ENCODE measurements at places on chromosomes 16 and 17. TPM values are rescaled to one million over a fixed set of nuclear protein-coding genes. Genes with fewer than 3 reads are reported as not detected.

GRCh38 chr16:29710227-29711219 is 31.5 kb downstream of the QPRT start:
- DNase-seq: peak; percentile 63

GRCh38 chr17:65193716-65194293 is 56.6 kb downstream of the RGS9 start:
- peak; percentile 69 for DNase-seq

- no peak for DNase-seq
Measured at GRCh38 chr17:41369713-41370112, at the start of gene KRT33B. TSS of gene KRT33B (minus strand) at chr17:41369813. CDS start at chr17:41369750, 63 bp downstream.

- DNase-seq: peak; percentile 70
Measured at GRCh38 chr17:29807520-29808361, 122.3 kb downstream of the SSH2 start.

DNA sequence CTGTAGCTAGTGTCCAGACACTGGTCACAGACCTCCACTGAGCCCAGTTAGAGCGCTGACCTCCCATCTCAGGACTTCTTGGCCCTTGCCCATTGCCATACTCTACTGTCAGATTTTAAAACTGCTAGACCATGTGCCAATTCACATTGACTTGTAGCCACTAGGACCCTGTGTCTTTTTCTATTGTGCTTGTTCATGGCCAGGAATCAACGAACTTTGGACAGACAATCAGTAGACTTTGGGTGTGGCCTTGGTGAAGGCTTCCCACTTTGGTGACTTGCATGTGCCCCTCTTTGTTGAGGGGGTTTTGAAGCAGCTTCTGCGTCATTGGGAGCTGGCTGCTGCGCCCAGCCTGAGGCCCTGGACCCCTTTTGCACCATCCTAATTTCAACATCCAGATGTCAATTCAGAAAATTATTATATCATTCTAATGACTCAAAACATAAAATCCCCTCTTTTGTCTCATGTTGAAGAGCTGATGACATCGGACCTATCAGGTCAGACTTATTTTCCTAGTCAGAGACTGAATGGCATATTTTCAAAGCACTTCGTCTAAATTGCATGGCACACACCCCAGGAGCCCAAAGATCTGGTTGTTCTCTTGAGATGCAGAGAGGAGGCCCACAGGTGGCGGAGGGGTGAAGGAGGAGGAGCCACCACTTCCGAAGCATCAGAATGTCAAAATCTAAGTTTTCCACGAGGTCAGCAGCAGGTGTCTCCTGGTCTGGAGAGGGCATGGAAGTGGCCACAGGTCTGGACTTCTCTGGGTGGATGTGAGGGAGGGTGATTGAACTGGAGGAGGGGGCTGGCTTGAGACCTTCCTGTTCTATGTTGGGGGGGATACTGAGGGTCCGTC is 93.4 kb upstream of the CBX4 start:
- DNase-seq: no peak

Gene TGFB1I1
- 8.6 TPM for total RNA-seq

DNA sequence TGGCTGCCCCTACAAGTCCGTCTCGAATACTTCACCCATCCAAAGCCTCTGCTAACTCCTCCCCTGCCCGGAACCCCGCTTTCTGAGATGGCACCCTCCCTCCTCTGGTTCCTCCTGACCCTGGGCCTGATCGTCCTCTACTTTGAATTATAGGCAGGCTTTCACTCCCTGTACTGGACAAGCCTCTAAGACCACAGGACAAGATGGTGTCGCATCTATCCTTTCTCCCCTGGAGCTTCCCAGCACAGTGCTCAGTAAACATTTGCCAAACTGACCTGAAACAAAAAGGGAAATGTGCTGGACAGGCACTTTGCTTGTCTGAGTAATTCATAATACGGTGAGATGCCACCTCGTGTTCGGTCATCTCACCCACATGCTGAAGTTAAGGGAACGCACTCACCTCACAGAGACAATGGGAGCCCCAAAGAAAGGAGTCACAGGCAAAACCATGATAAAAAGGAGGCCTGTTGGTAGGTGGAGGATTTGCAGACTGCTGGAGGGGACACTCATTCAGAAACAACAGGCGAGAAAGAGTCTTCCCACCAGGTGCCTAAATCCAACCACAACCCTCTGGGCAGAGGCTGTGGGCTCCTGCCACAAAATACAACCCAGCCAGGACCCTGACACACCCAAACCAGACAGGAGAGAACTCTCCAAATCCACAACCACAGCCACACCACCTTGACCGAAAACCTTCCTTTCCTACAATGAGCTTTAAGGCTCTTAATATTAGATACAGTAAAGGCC is 28.2 kb downstream of the SNN start:
- DNase-seq: no peak

- no peak for DNase-seq
Measured at GRCh38 chr16:28597692-28598261, 927 bp upstream of the SULT1A2 start.

- no peak for DNase-seq
Measured at GRCh38 chr16:72876221-72876620, 171.7 kb downstream of the ZFHX3 start.

GRCh38 chr17:61461967-61462718 is 9.9 kb downstream of the TBX4 start:
- DNase-seq: no peak

GRCh38 chr16:19482291-19482690 is 39.6 kb downstream of the GDE1 start:
- no peak for DNase-seq

Gene OVCA2
- total RNA-seq: 47.3 TPM

Gene MAPT
- total RNA-seq: 3.5 TPM

- DNase-seq: no peak
Measured at GRCh38 chr16:84823484-84823883, 3.7 kb downstream of the CRISPLD2 start.

GRCh38 chr17:82799591-82799990 is 40.2 kb downstream of the ZNF750 start:
- no peak for DNase-seq

Gene KRTAP9-8
- not detected for total RNA-seq

DNA sequence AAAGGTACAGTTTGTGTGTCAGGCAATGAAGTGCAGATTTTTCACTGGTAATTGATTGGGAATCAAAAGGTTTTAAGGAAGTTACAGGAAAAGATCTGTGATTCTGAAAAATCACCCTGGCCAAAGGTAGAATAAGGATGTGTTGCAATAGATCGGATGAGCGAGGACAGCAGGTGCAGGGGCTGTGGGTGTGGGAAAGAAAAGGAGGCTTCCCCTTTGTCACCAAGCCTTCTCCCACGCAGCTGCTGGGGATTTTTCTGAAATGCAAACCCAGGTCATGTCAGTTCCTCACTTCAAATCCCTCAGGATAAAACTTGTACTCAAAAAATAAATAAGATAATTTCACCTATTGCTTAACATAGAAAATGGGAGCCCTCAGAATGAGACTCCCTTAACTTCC is 47.9 kb upstream of the ARHGAP17 start:
- DNase-seq: no peak

DNA sequence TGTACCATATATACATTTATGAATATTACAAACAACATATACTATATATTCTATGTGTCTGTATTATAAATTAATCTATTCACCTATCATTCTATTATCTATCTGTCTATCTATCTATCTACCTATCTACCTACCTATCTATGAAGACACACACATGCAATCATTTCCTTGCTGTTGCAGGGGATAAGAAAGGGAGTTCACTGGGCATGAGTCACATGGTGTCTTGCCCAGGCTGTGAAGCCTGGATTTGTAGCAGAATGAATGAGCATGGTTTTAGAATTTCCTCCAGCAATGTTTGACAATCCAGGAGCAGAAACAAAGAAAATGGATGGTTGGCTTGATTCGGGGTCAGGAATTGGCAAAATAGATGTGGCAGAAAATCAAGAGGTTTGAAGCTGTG is 23.2 kb upstream of the FAM20A start:
- DNase-seq: no peak

DNA sequence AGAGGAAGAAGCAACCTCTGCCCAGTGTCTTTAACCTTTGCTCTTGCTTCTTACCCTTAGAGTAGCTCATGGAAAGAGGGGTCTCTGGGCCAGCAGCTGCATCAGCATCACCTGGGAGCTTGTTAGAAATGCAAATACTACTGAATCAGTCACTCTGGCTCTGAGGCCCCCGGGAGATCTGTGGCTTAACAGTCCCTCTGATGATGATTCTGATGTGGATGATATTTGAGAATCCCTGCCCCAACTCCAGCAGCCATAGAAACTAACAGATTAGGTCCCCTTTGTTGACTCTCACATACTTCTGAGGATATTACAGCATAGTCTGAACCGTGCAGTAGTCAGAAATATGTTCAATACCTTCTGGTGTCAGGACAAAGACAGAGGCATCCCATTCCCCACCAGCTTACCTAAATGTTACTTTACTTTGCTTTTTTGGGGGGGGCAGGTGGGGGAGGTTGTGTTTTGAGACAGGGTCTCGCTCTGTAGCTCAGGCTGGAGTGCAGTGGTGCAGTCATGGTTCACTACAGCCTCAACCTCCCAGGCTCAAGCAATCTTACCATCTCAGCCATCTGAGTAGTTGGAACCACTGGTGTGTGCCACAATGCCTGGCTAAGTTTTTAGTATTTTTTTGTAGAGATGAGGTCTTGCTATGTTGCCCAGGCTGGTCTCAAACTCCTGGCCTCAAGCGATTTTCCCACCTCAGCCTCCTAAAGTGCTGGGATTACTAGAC is 220.1 kb downstream of the CCDC182 start:
- no peak for DNase-seq

DNA sequence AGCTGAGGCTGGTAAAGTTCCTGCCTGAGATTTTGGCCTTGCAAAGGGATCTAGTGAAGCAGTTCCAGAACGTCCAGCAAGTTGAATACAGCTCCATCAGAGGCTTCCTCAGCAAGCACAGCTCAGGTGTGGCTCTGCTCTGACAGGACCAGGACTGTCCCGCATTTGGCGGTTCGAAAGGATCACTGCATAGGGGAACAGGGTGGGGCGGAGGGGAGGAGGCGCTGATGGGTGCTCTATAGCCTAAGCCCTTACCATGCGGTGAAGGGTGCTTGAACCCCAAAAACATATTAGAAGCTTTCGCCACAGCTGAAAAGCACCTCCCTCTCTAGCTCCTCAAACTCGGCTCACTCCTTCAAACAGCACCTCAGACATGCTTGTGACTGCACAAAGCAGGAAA is 29.9 kb upstream of the ENDOV start:
- DNase-seq: no peak

GRCh38 chr17:81348097-81349055 is 46.9 kb upstream of the BAHCC1 start:
- DNase-seq: no peak

Gene DYNLRB2
- not detected for total RNA-seq

DNA sequence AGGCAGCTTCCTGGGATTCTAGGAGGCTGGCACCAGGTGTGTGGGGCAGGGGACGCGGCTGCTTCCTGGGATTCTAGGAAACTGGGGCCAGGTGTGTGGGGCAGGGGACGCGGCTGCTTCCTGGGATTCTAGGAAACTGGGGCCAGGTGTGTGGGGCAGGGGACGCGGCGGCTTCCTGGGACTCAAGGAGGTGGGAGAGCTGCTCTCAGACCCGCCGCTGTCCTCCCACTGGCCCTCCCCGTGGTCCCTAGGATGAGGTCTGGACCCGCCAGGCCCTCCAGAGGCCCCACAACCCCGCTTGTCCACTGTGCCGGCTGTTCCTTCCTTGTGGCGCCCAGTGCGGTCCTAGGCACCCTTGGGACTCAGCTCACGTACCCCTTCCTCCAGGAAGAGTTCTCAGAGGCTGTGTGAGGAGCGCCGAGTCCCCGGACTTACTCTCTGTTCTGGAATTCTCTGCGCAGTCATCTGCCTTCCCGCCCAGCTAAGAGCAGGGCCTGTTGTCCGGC is 565 bp downstream of the DPEP1 start:
- no peak for DNase-seq

Gene NME1
- 447 TPM for total RNA-seq

Gene ACSM2B
- not detected for total RNA-seq

DNA sequence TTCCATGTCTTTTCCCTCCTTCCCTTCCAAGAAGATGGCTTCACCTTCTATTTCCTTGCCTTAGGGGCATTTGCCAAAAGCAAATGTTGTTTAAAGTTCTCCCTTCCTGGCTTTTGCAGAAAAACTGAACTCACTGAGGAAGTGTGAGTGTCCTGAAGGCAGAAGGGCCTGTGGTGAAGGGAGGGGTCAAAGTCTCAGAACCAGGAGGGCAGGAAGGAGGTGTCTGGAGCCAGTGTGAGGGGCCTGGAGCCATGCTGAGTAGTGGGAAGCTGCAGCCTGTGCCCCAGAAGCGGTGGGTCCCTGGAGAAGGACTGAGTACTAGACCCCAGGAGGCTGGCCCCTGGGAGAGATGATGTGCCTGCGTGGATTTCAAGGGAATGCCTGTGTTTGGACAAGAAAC is 23.8 kb upstream of the SUPT4H1 start:
- no peak for DNase-seq

DNA sequence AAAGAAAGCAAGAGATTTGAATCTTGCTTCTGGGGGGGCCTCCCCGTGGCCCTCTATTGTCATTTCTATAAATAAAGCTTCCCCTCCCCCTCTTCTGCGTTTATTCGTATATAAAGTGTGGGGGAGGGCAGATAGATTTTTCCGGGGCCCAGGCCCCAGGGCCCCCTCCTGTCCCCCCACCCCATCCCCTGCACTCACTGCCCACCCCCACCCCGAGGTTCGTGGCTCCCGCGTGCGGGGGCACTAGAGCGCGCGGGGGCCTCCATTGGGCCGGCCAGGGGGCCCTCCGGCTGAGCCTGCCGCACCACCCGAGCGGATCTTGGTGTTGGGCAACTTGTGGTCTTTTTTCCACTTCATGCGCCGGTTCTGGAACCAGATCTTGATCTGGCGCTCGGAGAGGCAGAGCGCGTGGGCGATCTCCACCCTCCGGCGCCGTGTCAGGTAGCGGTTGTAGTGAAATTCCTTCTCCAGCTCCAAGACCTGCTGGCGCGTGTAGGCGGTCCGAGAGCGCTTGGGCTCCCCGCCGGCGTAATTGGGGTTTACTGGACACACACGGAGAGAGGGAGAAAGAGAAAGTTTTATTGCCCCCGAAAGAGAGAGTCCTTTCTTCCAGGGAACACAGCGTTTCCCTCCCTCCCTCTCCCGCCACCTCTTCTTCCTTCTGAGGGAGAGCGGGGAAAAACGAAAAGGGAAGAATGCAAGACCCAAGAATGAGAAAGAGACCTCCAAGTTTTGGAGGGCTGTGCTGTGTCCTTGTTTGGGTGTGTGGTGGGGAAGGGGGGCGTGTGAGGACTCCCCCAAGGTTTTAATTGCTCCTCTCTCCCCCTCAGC is 1.5 kb downstream of the HOXB4 start:
- DNase-seq: no peak

DNA sequence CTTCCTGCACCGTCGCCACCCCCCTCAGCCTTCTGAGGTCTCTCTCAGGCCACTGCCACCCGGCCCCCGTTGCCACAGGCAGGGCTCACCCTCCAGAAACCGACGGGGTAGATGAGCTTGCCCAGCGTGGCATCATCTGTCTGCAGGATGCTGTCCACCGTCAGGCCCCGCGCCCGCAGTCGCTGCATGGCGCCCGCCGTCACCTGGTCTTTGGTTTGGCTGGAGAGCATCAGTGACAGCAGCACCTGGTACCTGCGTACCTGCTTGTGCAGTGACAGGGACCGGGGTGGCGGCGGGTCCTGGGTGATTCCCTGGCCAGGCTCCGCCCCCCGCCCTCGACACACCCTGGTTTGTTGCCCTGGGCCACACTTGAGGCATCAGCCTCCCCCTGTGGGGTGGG is 3.1 kb downstream of the NTHL1 start:
- no peak for DNase-seq

GRCh38 chr17:56593646-56594319 is at the start of gene NOG:
TSS of gene NOG (plus strand) at chr17:56593699. CDS start at chr17:56594224, 525 bp downstream.
- peak; percentile 39 for DNase-seq

- DNase-seq: no peak
Measured at GRCh38 chr16:17311333-17312093, 159.2 kb downstream of the XYLT1 start.

All from NCI-H460 (cell line).